ENCODE measurements at places on chromosomes 2 and 18.
A peak's percentile ranks its signal among the peaks of the same experiment; 100 is the strongest.

DNA sequence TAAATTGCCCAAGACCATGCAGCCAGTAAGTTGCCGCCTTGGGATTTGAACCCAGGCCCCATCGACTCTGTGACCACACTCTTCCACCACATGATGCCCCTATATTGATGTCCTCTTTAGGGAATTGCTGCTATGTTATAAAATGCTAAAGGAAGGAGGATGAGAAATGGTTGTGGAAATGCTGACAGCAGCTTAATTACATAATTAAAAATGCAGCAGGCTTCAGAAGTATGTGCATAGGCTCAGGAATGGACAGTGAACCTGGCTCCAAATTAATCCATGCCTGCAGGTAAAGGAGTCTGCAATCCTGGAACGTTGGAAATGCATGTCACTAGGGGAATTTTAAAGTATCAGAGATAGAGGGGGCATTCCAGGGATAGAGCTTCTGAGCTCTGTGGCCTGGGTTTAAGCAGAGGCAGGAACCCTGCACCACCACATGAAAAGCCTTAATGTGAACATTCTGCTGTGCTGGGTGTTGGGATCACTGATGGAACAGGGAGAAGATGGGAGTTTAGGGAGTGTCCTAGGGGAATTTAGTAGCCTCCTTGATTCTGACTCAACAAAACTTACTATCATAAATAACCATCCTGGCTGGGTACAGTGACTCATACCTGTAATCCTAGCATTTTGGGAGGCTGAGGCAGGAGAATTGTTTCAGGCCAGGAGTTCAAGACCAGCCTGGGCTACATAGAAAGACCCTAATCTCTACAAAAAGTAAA, 76.1 kb upstream of the CCDC85A start:
- no peak for DNase-seq

GRCh38 chr18:74183130-74183529, 34.8 kb downstream of the TIMM21 start:
- no peak for DNase-seq

DNA sequence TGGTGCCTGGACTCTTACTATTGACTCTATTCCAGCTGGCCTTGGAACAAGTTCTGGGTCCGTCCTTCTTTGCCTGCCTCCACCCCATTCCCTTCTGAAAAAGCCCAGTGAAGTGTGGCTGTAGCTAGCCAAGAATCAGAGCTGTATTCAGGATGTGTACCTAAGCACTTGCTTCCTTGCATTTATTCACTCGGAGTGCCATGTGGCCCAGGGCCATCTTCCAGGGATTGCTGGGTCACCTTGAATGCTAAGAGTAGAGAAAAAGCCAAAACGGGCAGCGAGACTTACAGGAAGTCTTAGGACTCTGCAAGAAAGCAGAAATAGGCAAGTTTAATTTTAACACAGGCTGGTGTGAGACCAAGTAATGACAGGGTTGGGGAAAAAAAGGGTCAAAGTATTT, 4.1 kb downstream of the ITGA6 start:
- DNase-seq: no peak

DNA sequence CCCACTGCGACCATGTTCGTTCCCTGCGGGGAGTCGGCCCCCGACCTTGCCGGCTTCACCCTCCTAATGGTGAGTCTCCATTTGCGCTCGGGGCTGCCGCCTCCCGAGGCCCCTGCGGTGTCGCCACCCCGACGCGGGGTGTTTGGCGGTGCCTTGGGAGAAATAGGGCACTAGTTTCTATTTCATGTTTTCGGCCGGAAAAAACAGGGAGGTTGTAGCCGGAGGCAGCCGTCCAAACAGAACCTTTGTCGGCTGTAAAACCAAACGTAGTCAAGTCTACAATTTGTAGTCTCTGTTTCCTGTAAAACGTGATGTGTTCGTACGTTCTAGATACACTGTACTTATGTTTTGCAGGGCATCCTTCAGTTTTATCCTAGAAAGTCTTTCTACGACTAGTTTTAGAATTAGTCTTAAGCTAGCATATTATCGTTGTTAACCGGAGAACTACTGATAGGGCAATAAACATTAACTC, 290 bp downstream of the PSMG2 start:
- peak; percentile 23 for DNase-seq

- no peak for DNase-seq
These were observed 497.4 kb upstream of the MEIS1 start for GRCh38 chr2:65937379-65938160.

DNA sequence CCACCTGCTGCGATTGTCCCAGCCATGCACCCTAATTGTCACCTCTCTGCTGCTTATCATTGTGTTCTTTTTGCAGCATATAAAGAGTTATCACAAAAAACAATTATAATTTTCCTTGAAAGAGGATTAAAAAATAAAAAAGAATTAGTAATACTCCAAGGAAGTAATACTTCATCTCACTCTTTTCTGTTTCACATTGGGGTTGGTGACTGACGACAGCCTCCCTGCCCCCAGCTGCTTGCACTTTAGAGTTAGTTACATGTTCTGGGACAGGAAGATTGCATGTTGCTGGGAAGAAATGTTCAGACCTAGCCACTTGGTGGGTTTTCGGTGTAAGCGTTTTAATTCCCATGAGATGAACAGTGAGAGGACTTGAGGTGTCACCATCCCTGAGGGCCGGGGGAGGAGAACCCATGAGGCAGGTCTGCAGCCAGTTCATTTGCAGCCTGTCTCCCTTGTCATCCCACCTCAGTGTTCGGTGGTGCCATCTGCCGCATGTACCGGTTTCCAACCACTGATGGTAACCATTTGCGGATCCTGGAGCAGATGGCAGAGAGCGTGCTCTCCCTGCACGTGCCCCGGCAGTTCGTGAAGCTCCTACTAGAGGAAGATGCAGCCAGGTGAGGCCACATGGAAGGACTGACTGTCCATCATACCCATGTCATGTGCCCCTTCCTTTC, 69.1 kb downstream of the COA5 start:
- DNase-seq: no peak

GRCh38 chr2:163246135-163246534, 407.6 kb upstream of the KCNH7 start:
- no peak for DNase-seq

GRCh38 chr2:25445464-25445863, 103.7 kb upstream of the DNMT3A start:
- DNase-seq: no peak

- no peak for DNase-seq
These were observed 376.2 kb downstream of the SETBP1 start for GRCh38 chr18:45056926-45057325.

- DNase-seq: no peak
These were observed 76.9 kb downstream of the CD226 start for GRCh38 chr18:69870736-69871135.

DNA sequence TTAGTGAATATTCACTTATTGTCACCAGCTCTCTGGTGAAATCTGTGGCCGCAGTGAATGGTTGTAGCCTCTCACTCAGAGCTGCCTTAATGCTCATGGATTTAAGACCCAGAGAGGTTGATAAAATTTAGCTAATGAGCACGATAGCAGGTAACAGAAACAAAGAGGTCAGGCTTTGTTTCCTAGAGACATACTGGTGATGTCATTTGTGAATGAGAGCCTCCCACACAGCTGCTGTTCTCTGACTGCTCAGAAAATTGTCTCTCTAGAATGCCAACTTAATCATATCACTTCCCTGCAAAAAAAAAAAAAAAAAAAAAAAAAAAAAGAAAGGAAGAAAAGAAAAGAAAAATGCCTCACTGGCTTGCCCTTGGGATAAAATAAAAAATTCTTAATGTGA, 411.7 kb upstream of the MYT1L start:
- DNase-seq: no peak

GRCh38 chr2:73408198-73408597, 22.6 kb downstream of the ALMS1 start:
- DNase-seq: no peak

- DNase-seq: no peak
These were observed 59.8 kb downstream of the MARCHF4 start for GRCh38 chr2:216312441-216312840.

DNA sequence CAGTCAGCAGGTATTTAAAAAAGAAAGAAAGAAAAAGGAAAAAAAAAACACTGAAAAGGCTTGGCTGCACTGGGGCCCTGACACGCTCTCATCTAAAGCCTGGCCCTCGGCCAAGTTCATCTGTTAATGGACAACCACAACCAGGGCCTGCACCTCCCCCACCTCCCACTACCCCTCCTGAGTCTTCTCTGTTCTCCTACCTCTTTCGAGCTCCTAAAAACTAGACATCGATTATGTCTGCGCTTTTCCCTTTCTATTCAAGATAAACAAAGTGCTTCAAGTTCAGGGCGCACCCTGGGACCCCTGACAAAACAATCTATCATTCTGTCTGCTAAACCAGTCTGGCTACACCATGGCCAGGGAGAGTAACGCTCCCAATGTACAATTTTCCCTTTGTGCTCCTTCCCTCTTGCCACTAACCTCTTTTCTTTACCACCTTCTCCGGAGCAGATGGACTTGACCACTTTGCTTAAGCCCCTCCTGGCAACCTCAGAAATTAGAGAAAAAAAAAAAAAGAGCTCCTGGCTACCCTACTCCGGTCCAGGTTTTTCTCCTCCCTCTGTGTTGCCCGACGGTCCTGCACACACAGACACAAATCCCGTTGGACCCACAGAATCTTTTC, 22.7 kb downstream of the BCL11A start:
- peak; percentile 88 for DNase-seq

DNA sequence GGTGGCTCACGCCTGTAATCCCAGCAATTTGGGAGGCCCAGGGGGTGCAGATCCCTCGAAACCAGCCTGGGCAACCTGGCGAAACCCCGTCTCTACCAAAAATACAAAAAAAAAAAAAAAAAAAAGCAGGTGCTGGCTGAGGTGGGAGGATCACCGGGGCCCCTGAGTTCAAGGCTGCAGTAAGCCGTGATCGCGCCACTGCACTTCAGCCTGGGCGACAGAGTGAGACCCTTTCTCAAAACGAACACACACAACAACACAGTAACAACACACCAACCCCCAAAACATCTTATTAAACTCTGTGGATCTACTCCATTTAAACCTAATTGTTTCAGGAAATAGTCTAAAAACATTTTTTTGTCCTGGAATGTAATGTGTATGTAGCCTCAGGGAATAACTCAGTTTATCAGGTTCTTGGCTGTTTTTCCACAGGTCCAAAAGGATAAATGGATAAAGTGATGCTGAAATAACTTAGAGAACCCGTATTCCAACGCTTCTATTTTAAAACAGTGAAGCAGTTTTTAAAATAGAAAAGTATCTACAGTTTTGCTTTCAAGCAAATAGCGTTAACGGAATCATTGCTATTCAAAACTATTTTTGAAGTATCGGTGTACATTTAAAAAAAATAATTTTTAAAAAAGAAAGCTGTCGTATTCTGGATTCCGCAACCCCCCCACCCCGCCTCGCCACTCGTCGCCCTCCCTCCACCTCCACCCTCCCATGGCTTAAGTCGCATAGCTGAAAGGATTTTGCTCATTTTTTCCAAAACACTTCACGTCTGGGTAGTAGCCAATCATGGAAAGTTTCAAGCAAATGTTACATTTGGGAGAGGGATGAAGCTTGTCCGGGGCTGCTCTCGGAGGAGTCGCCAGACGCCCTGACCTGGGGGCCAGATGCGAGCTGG, 895 bp upstream of the GLS start:
- DNase-seq: no peak

GRCh38 chr2:150225030-150225429, 262.4 kb downstream of the RND3 start:
- DNase-seq: no peak

DNA sequence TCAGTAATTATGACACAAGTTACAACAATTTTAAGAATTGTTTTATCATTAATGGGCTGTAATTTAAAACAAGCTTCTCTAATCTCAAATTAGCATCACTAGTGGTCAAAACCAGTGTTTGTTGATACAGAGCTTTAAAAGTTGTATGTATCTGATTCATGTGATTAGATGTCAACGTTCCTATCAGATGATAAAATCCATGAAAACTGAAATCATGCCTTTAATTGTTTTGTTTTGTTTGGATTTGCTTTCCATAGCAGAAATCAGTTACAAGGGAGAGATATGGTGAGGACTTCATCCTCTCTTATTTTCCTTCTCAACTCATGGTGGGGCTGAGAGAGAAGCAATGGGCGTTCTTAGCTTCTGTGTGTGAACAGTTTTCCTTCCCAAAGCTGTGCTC, 469.6 kb downstream of the PID1 start:
- DNase-seq: no peak

GRCh38 chr2:147689220-147689909, 155.5 kb upstream of the ACVR2A start:
- peak; percentile 34 for DNase-seq

DNA sequence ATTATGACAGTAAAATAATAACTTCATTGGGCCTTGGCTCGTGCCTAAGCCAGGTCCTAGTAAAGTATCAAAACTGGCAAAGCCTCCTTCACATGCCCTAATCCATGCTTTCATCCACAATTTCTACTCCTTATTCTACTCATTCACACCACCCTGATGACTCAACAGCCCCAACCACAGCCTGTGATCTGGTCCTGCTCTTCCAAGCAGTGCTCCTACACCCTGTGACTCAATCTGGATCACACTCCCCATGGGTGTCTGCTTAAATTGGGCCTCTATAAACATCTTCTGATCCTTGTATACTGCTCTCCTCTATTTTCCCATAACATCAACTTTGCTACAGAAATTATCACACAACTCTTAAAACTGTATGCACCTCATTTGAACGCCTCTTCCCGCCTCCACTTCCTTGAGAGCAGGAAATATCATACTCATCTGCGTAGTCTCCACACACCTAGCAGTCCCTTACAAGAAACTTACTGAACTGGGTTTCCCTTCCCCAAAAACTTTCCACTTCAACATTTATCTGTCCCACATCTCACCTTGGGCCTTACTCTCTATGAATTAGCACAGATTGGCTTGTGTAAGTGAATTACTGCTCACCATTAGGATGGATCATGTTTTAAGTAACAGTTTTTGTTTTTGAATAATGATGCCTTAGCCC, 15.9 kb downstream of the GTF3C3 start:
- no peak for DNase-seq

- peak; percentile 64 for DNase-seq
These were observed 41.8 kb downstream of the TGFBRAP1 start for GRCh38 chr2:105287692-105288091.

GRCh38 chr2:12910431-12910830, 193.7 kb downstream of the TRIB2 start:
- no peak for DNase-seq

GRCh38 chr18:48408727-48409590, at the start of gene ZBTB7C:
ZBTB7C (minus strand) TSS chr18:48409383.
- no peak for DNase-seq

DNA sequence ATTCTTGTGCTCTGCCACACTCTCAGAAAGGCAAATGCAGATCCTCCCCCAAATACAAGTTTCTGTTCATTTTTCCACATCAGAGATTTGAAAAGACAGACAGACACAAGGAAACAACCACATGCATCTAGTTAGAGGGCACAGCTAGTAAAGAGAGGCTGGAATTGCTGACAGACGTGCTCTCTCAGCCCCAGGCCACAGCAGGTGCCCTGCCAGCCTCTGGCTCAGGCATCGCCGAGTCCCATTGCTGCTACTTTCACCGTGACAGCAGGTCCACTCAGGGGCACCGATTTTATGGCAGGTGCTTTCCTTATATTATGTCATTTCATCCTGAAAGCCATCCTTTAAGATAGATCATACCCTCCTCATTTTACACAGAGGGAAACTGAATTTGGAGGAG, 507.5 kb downstream of the EIPR1 start:
- DNase-seq: no peak

Data from KBM-7 (cell line).